ENCODE measurements at places on chromosomes 7 and 10.

DNA sequence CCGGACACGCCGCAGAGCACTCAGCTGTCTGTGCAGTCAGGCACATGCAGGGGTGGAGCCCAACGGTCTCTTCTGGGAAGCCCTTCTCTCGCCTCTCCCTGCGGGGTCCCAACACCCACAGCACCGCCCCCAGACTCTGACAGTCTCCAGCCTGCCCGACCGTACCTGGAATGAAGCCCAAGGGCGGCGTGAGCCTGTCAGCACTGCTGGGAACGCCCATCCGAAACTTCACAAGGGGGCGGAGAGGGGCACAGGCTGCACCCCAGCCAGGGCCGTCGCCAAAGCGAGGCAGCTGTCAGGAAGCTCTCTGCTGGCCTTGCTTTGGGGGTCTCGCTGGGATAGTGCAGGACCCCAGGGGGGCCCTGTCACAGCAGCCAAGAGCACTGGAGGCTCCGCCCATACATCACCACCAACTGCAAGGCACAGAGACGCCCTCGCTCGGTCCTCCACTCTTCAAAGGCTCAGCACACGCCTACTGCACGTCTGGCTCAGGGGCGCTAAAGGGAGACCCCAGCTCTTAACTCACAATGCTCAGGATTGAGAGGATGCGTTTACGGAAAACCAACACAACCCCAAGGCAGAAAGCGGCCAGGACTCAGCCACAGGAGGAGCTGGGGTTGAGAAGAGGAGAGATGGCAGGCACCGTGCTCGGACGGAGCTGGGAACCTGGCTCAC is 30.9 kb downstream of the MAD1L1 start:
- DNase-seq = no peak

- no peak for DNase-seq
Observed at GRCh38 chr7:74225400-74225799, 15.6 kb downstream of the LAT2 start.

DNA sequence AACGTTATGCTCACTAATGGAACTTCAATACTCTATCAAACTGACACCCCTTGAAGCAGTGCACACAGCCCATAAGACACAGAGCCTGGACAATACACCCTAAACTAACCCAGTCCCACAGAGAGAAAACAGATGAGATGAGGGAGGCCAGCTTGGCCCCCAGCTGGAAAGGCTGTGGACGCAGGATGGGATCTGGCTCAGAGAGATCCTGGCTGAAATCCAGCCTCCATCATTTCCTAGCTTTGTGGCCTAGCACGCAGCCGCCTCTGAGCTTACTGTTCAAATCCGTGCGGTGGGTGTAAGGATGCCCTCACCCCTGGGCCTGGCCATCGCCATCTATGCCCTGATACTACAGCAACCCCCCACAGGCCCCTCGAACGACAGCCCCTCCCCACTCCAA is 32.7 kb downstream of the SNX8 start:
- DNase-seq = no peak

DNA sequence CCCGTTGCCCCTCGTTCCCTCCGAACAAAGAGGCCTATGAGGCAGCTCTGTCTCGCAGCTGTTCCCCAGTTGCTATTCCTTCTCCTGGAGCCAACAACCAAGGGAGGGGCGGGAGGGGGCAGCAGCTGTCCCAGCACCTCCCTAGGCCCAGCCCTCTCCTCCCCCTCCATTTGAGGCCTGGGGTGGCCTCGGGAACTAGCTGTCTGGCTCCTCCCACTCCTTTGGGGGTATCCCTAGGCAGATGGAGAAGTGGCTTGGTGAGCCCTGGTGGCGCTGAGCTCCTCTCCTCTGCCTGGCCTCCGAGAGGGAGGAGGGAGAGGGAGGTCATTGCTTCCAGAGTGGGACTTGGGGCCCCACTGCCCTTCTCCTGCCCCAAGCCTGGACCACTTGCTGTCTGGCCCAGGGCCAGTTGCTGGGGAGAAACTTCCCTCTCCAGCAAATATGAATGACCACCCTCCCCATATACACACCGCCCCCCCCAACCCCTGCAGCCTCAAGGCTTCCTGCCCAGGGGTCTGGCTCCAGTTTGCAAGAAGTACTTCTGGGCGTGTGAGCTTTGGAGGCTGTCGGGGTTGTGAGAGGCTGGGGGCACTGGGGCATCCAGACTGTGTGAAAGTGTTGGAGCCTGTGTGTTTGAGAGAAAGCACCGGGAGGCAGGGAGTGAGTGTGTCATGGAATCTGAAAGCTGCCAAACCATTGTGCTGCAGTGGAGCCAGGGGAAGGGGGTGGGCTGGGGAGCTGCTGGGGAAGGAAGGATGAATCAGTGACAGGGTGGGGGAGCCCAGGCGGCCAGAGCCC is 3.1 kb downstream of the FLNC start:
- peak; percentile 19 for DNase-seq

GRCh38 chr10:6280291-6280690 is 77.6 kb downstream of the PFKFB3 start:
- no peak for DNase-seq

DNA sequence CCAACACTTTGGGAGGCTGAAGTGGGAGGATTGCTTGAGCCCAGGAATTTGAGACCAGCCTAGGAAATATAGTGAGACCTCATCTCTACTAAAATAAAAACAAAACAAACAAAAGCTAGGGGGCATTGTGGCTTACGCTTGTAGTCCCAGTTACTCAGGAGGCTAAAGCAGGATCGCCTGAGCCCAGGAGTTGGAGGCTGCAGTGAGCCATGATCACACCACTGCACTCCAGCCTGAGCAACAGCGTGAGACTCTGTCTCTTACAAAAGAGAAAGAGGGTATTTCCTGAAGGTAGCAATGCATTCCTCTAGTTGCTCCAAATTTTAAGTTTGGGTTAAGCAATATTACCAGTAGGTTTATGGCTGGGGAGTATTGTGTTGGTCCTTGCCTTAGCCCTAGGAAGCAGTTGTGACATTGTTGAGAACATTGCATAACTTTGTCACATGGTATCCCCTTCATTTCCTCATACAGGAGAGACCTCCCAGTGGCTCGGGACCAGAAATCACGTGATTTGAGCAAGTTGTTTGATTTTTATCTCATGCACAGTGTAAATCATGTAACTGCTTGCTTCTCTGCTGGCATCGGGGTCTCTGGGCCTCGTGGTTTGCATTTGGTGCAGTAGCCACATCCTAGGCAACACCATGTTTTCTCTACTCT is 23.3 kb upstream of the SMARCD3 start:
- peak; percentile 87 for DNase-seq

DNA sequence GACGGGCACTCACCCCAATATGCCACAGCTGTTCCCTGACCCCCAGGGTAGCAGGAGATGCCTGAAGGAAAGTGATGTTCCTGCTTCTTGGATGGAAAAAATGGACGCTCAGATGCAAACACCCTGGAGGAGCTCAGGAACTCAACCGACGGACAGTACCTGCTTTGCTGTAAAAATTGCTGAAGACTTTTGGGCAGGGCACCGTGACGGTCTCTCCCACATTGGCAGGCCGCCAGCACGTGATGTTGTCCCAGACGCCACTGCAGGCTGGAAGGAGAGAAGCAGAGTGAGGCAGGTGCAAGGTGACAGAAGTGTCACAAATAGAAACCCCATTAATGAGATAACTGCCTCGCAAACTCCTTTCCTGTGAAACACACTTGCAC is 35.0 kb downstream of the VIPR2 start:
- DNase-seq = no peak

- DNase-seq = no peak
Observed at GRCh38 chr7:128733278-128733645, 5.9 kb upstream of the CALU start.

DNA sequence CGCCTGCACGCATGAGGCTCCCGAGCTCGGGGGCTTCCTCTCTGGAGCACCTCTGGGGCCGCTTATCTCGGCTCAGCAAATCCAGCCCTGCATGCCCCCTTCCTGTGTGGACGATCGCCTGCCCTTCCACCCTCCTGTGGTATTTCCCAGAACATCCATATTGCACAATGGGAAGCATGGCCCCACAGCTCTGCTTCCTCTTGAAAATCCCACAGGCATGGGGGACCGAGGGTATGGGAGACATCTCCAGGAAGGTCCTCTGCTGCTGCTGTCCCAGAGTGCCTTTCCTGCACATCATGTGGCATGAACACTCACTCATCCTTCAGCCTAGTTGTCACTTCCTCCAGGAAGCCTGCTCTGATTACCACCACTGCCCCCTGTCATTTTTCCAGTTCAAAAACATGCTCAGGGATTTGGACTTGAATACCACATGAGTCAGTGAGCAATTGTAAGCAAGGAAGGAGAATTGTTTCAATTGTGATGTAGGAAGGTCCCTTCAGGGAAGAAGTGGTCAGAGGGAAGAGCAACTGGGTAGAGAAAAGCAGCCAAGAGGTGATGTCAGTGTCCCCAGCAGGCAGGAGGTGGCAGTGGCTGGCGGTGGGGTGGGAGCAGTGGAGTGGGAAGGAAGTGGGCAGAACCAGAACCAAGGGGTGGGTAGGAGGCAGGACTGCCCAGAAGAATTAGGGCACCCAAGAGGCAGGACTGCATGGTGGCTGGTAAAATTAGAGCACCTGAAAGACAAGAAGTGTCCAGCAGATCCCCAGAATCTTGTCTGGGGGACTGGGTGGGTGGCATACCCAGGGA is 67.5 kb upstream of the ZMIZ1 start:
- peak; percentile 74 for DNase-seq

- DNase-seq = no peak
Observed at GRCh38 chr7:20798081-20798693, 11.5 kb upstream of the SP8 start.

GRCh38 chr10:70579234-70580002 is 23.1 kb downstream of the PRF1 start:
- peak; percentile 88 for DNase-seq

DNA sequence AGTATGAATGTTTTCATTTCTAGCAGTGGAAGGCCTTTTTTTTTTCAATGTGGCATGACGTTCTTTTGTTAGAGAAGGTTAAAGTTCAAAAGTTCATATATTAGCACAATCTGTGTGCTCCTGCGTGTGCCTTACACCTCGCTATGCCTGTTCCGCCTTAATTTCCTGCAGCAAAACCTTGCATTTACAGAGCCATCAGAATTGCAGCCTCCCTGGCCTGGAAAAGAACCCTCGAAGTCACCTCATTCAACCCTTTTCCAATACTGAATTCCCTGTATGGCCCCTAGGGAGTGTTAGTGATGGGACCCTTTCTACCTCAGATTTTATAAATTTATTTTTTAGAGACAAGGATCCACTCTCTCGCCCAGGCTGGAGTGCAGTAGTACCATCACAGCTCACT is 103.5 kb upstream of the ZNF438 start:
- no peak for DNase-seq

GRCh38 chr7:34371922-34372321 is 286.1 kb upstream of the NPSR1 start:
- DNase-seq = no peak

GRCh38 chr10:52993109-52993508 is 220.5 kb upstream of the MBL2 start:
- peak; percentile 21 for DNase-seq

GRCh38 chr10:67670401-67670800 is 25.6 kb downstream of the CTNNA3 start:
- no peak for DNase-seq

- DNase-seq = peak; percentile 35
Observed at GRCh38 chr10:11655836-11656235, 44.4 kb upstream of the USP6NL start.

DNA sequence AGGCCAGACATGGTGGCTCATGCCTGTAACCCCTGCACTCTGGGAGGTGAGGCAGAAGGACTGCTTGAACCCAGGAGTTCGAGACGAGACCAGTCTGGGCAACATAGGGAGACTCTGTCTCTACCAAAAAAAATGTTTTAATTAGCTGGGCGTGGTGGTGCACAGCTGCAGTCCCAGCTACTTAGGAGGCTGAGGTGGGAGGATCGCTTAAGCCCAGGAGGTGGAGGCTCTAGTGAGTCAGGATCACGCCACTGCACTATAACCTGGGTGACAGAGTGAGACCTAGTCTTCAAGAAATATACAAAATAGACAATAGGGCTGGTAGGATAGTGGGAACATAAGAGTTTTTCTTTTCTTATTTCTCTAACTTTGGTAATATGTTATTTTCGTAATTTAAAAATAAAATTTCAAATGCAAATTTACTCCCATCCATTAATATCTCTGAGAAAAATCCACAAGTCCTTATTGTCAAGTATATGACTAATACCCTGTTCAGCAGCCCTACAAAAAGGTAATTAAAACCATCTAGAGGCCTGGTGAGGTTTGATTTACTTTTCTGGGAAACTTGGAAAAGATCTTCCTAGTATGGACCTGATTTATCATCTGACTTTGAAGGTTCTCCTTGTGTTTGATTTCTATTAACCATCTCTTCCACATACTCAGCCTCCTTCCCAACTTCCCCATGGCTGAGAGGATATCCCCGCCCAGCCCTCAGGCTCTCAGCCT is 50.0 kb downstream of the CREB3L2 start:
- no peak for DNase-seq

DNA sequence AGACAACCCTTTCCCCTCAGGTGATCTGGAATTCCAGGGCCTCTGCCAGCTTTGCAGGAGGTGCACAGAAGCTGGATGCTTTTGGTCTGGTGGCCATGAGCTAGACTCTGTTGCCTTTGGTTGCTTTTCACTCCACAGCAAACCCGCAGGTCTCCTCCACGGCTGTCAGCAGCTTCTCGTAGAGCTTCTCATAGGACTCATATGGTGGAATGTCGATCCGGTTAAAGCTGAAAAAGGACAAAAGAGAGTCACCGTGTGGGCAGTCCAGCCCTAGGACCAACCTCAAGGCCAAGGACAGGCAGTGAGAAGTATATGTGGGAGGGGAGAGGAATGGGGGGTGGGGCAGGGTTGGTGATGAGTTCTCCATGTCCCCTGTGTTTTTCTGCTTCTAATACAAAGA is 113.5 kb downstream of the SMURF1 start:
- no peak for DNase-seq

GRCh38 chr10:124943301-124944092 is 1.6 kb downstream of the ZRANB1 start:
- no peak for DNase-seq

DNA sequence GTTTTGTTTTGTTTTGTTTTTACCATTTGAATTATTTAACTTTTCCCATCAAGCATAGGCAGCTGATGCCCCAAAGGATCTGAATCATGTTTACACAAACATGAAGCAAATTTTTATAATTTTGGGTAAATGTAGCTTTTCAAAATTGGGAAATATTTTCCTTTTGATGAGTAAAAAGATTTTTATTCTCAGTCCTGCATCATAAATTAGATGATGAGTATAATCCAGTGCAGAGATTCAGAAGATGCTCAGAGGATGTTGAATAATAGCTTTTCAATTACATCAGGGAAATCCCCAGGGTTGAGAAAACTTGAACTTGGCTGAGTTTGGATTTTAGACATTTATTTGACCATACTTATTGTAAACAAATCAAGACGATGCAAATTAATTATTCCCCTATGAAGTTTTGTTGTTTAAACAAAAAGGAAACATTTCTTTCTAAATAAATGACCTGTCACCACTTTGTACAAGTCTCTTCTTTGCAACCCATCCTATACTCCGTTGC is 121.7 kb downstream of the FAM204A start:
- DNase-seq = no peak
